Cardiac muscle cell (in vitro differentiated cells and primary cell): ENCODE measurements at places on chromosomes 6 and 20. TPM values are rescaled to one million over a fixed set of nuclear protein-coding genes. Genes with fewer than 3 reads are reported as not detected.

FUCA2 gene
- 32.6 and 44.4 TPM in 2 replicates for polyA plus RNA-seq

TCP11 gene
- 0.54 TPM in 1 of 2 replicates, not detected in the other for polyA plus RNA-seq

CRIP3 gene
- polyA plus RNA-seq = 3.6 and 3.8 TPM in 2 replicates

TMEM74B gene
- 10.9 and 12.3 TPM in 2 replicates for polyA plus RNA-seq

PIGT gene
- 150 and 156 TPM in 2 replicates for polyA plus RNA-seq

C20orf202 gene
- 0.19 and 0.27 TPM in 2 replicates for polyA plus RNA-seq

EYA2 gene
- polyA plus RNA-seq = 0.31 TPM in 1 of 2 replicates, not detected in the other

ADGRF1 gene
- not detected in 2 replicates for polyA plus RNA-seq

PDE10A gene
- polyA plus RNA-seq = 0.82 and 1.5 TPM in 2 replicates

ACTL10 gene
- 1.3 and 2.2 TPM in 2 replicates for polyA plus RNA-seq

CNR1 gene
- polyA plus RNA-seq = 0.69 and 0.97 TPM in 2 replicates

LCA5 gene
- polyA plus RNA-seq = 4.3 and 6.6 TPM in 2 replicates

B3GAT2 gene
- polyA plus RNA-seq = 1.3 and 1.8 TPM in 2 replicates

C6orf89 gene
- polyA plus RNA-seq = 28.2 and 28.6 TPM in 2 replicates

KCNQ2 gene
- 17.3 and 18.6 TPM in 2 replicates for polyA plus RNA-seq

NRN1 gene
- 0.26 and 0.69 TPM in 2 replicates for polyA plus RNA-seq

SCUBE3 gene
- 78.2 and 81.8 TPM in 2 replicates for polyA plus RNA-seq

PPP1R10 gene
- polyA plus RNA-seq = 42.4 and 42.9 TPM in 2 replicates

GSTA4 gene
- 91.1 and 170 TPM in 2 replicates for polyA plus RNA-seq

PNRC1 gene
- 285 and 315 TPM in 2 replicates for polyA plus RNA-seq

PI16 gene
- polyA plus RNA-seq = 0.07 and 0.37 TPM in 2 replicates

SNX9 gene
- 23.9 and 26.5 TPM in 2 replicates for polyA plus RNA-seq

COX4I2 gene
- 0.81 and 0.97 TPM in 2 replicates for polyA plus RNA-seq

SNHG17 gene
- 31.8 and 37.0 TPM in 2 replicates for polyA plus RNA-seq

TEAD3 gene
- polyA plus RNA-seq = 64.0 and 78.3 TPM in 2 replicates

GSTA1 gene
- polyA plus RNA-seq = 0.67 TPM in 1 of 2 replicates, not detected in the other

CBLN4 gene
- polyA plus RNA-seq = not detected in 2 replicates

GGT7 gene
- polyA plus RNA-seq = 53.8 and 58.6 TPM in 2 replicates

TBXT gene
- not detected in 2 replicates for polyA plus RNA-seq

ANGPT4 gene
- 0.15 TPM in 1 of 2 replicates, not detected in the other for polyA plus RNA-seq

SUMO4 gene
- 0.72 and 1.4 TPM in 2 replicates for polyA plus RNA-seq

TMEM151B gene
- polyA plus RNA-seq = 0.29 and 0.77 TPM in 2 replicates

PRDM13 gene
- not detected in 2 replicates for polyA plus RNA-seq

HSP90AB1 gene
- 665 and 702 TPM in 2 replicates for polyA plus RNA-seq

ARMH2 gene
- not detected in 2 replicates for polyA plus RNA-seq

OGFRL1 gene
- 1.1 and 3.8 TPM in 2 replicates for polyA plus RNA-seq

EFCAB8 gene
- polyA plus RNA-seq = 0.54 TPM in 1 of 2 replicates, not detected in the other

LTA gene
- polyA plus RNA-seq = not detected in 2 replicates

BANF2 gene
- polyA plus RNA-seq = not detected in 2 replicates

C6orf52 gene
- polyA plus RNA-seq = 3.6 and 7.2 TPM in 2 replicates

OSBPL2 gene
- polyA plus RNA-seq = 37.5 and 44.7 TPM in 2 replicates

RCAN2 gene
- 55.6 and 105 TPM in 2 replicates for polyA plus RNA-seq

CTCFL gene
- polyA plus RNA-seq = 0.09 TPM in 1 of 2 replicates, not detected in the other

IGF2R gene
- 25.8 and 31.6 TPM in 2 replicates for polyA plus RNA-seq

NTSR1 gene
- polyA plus RNA-seq = 0.34 TPM in 1 of 2 replicates, not detected in the other

BMP6 gene
- polyA plus RNA-seq = not detected in 2 replicates

MYH7B gene
- 107 and 112 TPM in 2 replicates for polyA plus RNA-seq

TREM1 gene
- polyA plus RNA-seq = not detected in 2 replicates

TNNC2 gene
- 62.4 and 96.3 TPM in 2 replicates for polyA plus RNA-seq
